HS-5 (cell line): ENCODE measurements at places on chromosomes 16 and 17.

GRCh38 chr17:83155128-83156121, 76.0 kb downstream of the METRNL start:
- DNase-seq = no peak

DNA sequence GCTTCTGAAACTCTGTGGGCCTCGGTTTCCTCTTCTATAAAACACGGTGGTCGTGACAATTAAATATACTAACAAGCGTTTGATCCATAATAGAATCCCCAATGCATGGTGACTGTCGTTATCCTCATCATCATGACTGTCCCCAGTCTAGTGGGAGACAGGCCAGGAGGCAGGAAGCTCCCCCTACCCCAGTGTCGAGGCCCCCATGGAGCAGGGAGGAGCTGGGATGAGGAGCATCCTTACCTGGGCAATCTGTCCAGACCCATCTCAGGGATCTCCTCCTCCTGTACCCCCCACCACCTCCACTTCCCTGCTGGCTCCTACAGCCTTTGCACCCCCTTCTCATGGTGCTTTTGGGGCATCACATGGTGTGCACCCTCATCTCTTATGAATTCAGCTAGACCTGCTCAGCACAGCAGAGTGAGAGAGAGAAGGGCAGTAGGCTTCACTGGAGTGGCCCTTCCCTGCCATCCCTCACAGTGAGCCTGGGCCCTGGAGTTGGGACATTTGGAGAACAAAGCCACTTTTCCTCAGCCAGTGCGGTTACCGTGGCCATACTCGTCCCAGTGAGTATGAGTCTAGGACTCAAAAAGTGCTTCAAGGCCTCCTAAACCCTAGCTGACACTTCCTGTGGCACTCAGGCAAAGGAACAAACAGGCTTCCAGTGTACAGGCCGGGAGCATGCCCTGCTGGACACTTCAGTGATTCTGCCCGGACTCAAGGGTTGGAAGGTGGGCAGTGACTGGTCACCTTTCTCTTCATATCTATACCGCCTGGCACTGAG, 148.6 kb downstream of the CLEC16A start:
- no peak for DNase-seq

DNA sequence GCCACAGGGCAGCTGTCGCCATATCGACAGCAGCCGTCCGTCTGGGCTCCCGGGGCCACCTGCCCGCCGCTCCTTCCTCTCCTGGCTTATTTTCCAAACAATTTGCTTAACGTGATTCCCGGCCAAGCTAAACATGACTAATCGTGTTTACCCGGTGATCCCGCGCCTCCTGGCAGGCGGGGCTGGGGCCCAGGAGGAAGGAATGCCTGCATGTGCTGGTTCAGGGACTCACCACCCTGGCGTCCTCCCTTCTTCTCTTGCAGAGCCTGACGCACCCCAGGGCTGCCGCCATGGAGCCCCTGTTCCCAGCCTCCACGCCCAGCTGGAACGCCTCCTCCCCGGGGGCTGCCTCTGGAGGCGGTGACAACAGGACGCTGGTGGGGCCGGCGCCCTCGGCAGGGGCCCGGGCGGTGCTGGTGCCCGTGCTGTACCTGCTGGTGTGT, 6.1 kb downstream of the SSTR5 start:
- DNase-seq = peak; percentile 48

- DNase-seq = no peak
Measured at GRCh38 chr16:57970319-57970718, 609 bp downstream of the CNGB1 start.

DNA sequence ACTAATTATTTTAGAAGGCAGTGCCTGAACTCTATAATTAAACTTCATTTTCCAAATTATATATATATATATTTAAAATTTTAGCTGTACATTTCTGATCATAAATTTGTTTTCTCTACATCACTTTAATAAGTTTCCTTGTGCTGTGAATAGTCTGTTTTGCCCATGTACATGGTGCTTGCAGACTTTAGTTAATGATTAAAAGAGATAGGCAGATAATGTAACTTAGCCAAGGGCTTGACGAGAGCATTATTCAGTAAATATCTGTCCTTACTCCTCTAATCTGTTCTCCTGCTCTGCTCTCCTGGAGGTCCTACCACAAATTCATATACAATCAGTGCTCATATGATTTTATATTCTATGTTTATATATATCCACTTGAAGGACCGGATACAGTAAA, 595.2 kb upstream of the KIF2B start:
- DNase-seq = no peak

DNA sequence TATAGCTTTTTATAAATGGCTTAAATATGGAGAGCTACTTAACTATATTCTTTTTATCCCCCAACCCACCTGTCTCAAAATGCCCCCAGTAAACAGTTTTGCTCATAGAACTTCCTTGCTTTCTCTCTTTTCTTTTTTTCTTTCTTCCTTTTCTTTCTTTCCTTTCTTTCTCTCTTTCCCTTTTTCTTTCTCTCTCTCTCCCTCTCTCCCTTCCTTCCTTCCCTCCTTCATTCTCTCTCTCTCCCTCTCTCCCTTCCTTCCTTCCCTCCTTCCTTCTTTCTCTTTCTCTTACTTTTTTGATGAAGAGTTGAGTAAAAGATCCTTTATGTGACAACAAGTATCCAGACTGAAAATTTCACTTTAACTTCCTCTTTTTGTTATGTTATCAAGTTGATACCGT, 48.2 kb downstream of the KCNJ2 start:
- DNase-seq = no peak

- DNase-seq = no peak
Measured at GRCh38 chr16:82072313-82072712, 37.3 kb downstream of the HSD17B2 start.

DNA sequence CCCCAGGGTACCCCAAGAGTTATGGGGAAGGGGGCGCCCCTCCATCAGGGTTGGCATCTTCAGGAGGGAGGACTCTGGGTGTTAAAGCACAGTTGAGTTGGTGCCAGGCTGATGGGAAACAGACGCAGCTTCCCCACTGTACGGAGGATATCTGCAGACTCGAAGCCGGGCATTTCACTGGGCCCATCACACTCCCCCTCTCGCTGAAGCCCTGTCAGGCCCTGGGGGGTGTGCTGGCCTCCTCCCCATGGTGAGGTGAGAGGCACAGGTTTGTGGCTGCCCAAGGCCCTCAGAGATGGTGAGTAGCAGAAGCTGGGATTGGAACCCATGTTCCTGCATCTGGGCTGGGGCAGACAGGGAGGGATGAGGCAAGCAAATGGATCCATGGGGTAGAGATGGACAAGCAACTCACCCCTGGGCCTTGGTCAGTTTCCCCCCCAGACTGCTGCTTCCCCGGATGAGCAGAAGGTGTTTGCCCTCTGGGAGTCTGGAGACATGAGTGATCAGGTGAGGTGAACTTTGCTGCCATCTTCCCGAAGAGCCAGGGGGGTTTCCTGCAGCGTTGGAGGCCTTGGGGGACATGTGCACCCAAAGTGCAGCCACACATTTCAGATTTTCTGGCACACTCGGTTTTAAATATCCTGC, 31.0 kb downstream of the POLR3E start:
- DNase-seq = no peak

- no peak for DNase-seq
Measured at GRCh38 chr16:24195221-24195620, 60.9 kb upstream of the CACNG3 start.

DNA sequence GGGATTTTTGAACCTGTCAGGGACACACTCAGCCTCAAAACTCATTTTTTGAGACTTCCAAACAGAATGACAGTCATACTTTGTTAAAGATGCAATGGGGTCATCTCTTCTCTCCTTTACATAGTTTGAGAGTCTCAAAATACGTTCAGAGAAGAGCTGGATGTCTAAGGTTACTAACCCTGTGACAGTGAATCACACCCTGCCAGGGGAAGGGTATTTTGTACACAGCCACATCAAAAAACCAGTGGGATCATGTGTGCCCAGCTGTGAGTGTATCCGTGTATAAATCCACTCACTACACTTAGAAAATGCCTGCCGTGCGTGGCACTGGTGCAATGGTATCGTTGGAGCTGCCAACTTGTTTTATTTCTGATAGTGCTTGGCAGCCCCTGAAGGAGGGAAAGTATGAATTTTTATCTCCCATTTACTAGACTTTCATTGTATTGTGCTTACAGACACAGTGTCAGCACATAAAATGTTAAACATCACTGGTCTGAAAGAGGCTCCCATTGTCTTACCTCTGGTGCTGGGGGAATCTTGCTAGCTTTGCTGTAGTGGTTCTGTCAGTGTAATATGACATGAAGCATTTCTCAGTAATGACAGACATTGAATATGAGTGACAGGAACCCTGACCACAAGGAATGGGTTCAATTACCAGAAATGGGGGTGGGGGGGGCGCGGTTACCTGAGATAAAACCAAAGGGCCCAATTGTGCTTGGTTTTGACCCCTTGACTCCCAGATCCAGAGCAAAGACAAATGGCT, 256.3 kb downstream of the FTO start:
- DNase-seq = no peak

DNA sequence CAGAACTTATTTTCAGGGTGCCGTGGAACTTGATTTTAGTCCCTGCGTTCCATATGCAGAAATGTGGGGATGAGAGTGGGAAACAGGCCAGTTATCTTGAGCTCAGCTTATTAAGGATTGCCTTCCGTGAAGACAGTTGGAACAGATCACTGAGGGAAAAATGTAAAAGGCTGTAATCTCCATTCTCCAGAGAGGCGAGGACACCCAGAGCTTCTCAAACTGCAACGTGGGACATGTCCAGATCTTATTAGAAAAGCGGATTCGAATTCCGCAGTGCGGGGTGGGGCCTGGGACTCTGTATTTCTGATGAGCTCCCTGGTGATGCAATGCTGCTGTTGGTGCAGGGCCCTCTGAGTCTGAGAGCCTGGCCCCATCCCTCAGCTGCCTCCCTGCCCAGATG, 185.6 kb upstream of the CIBAR2 start:
- no peak for DNase-seq

DNA sequence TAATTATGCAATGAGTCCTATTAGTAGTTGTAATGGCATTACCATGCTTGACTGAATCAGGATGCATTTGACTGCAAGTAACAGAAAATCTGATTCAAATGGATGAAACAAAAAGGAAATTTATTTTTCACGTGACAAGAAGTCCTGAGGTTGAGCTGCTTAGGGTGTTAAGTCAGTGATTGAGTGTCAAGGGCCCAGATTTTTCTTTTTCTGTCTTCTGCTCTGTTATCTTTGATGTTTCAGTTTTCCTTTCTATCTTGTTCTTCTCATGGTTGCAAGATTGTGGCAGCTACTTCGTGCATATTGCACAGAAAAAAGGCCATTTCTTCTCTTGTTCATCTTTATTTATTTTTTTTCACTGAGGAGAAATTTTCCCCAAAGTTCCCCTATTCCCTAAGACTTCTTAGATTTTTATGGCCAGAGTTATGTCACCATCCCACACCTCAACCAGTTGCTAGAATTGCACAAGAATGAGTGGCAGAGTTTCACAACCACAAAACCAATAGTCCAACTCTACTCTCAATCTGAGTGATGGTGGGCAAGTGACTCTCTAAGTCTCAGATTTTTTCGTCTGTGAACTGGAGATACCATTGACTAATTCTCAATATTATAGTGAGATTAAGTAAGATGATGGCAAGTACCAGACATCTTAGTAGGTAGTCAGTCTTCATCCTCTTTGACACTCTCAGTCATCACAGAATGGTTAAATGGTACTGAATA, 15.7 kb upstream of the GPR139 start:
- DNase-seq = no peak

DNA sequence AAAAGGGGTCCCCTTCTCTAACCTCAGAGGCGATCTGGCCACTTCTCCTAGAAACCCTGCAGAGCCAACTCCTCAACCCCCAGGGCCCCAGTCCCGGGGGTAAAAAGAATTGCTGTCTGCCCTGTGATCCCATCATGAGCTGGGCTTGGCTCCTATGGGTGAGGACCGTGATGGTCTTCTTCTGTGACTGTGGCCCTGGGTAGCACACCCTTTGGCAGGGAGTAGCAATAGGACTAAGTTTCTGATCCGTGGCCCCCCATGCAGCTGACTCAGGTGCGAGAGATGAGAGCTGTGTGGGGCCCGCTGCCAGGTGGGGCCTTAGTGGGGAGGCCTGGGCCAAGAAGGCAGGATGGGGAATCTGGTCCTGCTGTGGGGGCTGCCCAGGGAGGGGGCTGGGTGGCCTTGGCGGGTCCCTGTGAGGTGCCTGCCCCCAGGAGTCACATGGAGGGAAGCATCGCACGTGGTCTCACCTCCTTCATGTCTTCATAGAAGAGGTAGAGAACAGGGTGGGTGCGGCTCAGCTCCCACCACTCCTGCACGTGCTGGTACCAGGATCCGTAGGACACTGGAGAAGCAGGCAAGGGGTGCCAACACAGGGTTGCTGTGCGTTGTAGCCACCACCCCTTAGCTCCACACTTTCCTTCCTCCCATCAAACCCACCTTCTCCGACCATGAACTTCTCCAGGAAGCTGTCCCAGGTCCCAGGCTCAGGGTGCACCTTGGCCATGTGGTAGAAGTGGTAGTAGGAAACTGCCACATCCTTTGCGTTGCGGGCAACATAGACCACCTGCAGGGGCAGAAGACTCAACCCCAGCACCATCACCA, 3.3 kb downstream of the SULT1A1 start:
- no peak for DNase-seq

DNA sequence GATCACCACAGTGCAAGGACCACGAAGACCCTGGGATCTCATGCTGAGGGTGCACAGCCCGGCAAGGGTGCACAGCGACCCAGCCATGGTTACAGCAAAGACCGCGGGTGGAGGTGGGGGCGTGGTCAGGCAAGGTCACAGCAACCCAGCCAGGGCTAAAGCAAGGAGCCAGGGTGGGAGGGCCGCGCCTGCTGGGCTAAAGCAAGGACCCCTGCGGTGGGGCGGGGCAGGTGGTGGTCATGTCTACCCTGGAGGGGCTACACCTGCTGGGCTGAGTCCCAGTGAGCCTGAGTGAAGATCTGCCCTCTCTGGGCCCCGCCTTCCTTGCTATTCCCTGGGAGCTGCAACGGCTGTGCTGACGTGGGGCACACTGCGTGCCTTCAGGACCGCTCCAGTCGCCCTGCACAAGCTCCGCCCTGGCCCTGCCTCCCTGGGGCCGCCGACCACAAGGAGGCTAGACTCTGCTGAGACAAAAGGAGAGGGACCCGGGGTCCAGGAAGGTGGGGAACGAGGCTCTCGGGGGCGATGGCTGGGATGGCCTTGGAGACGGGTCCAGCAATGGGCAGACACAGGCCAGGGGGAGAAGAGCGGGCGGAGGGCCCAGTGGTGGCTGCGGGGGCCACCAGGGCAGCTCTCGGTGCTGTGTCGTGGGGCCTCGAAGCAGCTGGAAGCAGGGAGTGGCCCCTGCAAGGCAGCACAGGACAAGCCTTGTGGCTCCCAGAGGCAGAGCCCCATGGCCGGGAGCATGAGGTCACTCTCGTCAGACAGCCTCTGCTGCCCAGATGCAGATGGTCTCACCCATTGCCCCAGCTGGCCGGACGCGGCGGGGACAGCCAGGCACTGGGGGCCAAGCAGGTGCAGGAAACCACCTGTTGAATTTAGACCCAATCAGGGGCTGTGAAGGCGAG, 52.8 kb downstream of the CBFA2T3 start:
- DNase-seq = no peak

GRCh38 chr17:39538866-39539265, 68.9 kb downstream of the NEUROD2 start:
- DNase-seq = peak; percentile 6

DNA sequence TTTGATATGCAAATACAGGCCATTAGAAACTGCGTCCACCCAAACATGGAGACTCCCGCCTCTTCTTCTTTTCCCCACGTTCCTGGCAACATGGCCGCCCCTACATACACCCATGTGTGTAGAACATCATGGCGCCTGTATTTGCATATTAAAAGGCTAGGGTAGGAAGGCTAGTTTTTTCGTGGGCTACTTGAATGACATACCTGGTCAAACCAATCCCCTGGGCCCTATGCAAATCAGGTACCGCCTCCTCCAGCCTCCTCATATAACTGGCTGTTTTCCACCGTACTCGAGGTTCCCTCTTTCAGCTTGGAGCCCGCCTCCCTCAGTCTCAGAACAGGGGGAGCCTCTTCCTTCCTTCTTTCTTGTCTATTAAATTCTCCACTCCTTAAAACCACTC, 840 bp upstream of the CD300LB start:
- DNase-seq = no peak
